ENCODE measurements at places on chromosomes 13 and 19. TPM values are rescaled to one million over a fixed set of nuclear protein-coding genes. Genes with fewer than 3 reads are reported as not detected.

The COMP gene
- not detected for total RNA-seq

The GJA3 gene
- 0.29 TPM for total RNA-seq

The FGF14 gene
- not detected for total RNA-seq

The LRFN3 gene
- 9.1 TPM for total RNA-seq

The PLK5 gene
- not detected for total RNA-seq

The PDX1 gene
- total RNA-seq = not detected

The POLD1 gene
- total RNA-seq = 191 TPM

The MBD3L3 gene
- not detected for total RNA-seq

The FAM32A gene
- total RNA-seq = 44.3 TPM

The GJB2 gene
- total RNA-seq = 5.1 TPM

The ZNF541 gene
- 0.07 TPM for total RNA-seq

The PEG3 gene
- not detected for total RNA-seq

The PGLYRP2 gene
- total RNA-seq = 0.24 TPM

The WDR62 gene
- total RNA-seq = 17.7 TPM

The ZNF546 gene
- 5.5 TPM for total RNA-seq

The SIGLEC12 gene
- total RNA-seq = 0.24 TPM

The FUT1 gene
- total RNA-seq = 0.36 TPM
